ENCODE measurements at places on chromosomes 5 and 9.

- no peak for DNase-seq
Observed at GRCh38 chr9:35506359-35506758, 16.4 kb downstream of the RUSC2 start.

- no peak for DNase-seq
Observed at GRCh38 chr5:174625591-174626350, 98.6 kb upstream of the MSX2 start.

- no peak for DNase-seq
Observed at GRCh38 chr5:89535411-89535810, 652.4 kb upstream of the MEF2C start.

DNA sequence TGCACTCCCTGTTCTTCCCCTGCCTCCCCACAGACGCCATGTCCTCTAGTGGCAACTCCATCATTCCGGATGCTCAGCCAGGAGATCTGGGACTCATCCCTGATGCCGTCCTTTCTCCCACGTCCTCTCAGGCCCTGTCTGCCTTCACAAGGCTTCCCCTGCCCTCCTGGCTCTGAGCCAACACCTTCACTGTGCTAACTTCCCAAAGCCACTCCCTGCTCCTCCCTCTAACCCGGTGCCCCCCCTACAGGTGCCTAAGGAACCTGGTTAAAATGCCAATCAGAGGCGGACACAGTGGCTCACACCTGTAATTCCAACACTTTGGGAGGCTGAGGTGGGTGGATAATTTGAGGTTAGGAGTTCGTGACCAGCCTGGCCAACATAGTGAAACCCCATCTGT, 67.6 kb downstream of the LMX1B start:
- DNase-seq, result no peak

- no peak for DNase-seq
Observed at GRCh38 chr9:81417299-81417675, 272.1 kb downstream of the TLE1 start.

DNA sequence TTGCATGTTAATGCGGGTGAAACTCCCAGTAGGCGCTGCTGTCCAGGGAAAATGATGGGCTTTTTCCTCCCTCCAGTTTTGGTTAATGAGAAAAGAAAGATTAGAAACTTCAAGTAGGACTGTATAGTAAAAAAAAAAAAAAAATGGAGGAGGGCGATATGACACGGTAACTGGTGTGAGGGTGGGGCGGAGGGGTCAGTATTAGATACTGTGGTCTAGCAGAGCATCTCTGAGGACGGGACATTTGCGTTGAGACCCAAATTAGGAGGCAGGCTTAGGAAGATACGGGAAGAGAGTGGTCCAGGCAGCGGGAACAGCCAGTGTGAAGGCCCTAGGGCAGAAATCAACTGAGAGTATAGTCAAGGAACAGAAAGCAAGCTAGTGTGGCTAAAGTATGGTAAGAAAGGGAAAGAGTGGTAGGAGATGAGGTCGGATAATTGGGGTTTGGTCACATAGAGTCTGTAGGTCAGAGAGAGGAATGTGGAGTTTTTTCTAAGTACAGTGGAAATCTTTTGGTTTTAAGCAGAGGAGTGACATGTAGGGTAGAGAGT, 707 bp downstream of the RMND5B start:
- DNase-seq, result no peak

DNA sequence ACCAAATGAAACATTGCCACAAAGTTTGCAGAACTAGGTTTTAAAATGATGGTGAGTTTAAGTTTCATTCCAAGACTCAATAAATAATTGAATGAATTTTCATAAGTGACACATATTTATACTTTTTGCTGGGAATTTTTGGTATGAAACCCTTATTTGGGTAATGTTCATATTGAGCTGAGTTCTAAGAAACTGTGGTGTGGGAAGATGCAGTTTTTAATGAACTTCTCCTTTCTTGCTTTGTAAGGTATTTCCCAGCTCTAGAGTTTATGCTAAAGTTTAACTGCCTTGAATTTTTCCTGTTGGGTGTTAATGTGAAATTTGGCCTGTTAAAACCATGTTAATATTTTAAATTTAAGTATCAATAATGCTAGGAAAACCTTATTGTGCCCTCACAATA, 15.1 kb downstream of the RABGAP1 start:
- DNase-seq, result no peak

- DNase-seq, result no peak
Observed at GRCh38 chr9:35538361-35539234, 48.7 kb downstream of the RUSC2 start.

GRCh38 chr5:104370523-104370922, 807.9 kb upstream of the NUDT12 start:
- DNase-seq, result no peak

- peak; percentile 4 for DNase-seq
Observed at GRCh38 chr9:130444565-130445221, at the start of gene ASS1. ASS1 (plus strand) TSS chr9:130444961; CDS start chr9:130452229, 7,268 bp downstream.

- no peak for DNase-seq
Observed at GRCh38 chr5:159877894-159878448, 38.3 kb upstream of the ADRA1B start.

- DNase-seq, result no peak
Observed at GRCh38 chr5:64184832-64185231, 19.2 kb downstream of the RNF180 start.

Measured in stimulated activated naive CD4-positive, alpha-beta T cell (primary cell).